ENCODE measurements at places on chromosomes 7 and 10. TPM values are rescaled to one million over a fixed set of nuclear protein-coding genes. Genes with fewer than 3 reads are reported as not detected.
A peak's percentile ranks its signal among the peaks of the same experiment; 100 is the strongest.

- no peaks in the 10 kb centered on the region for H3K36me3 ChIP-seq
- H3K4me3 ChIP-seq = no peak overlapping the region
- no peak overlapping the region for H3K27ac ChIP-seq
- DNase-seq = no peak
- H3K4me1 ChIP-seq = peaks cover 7% of the 10 kb centered on the region
- peaks cover 66% of the 10 kb centered on the region for H3K27me3 ChIP-seq
These were observed 2.8 kb downstream of the LGI1 start for GRCh38 chr10:93760490-93760889.

DNA sequence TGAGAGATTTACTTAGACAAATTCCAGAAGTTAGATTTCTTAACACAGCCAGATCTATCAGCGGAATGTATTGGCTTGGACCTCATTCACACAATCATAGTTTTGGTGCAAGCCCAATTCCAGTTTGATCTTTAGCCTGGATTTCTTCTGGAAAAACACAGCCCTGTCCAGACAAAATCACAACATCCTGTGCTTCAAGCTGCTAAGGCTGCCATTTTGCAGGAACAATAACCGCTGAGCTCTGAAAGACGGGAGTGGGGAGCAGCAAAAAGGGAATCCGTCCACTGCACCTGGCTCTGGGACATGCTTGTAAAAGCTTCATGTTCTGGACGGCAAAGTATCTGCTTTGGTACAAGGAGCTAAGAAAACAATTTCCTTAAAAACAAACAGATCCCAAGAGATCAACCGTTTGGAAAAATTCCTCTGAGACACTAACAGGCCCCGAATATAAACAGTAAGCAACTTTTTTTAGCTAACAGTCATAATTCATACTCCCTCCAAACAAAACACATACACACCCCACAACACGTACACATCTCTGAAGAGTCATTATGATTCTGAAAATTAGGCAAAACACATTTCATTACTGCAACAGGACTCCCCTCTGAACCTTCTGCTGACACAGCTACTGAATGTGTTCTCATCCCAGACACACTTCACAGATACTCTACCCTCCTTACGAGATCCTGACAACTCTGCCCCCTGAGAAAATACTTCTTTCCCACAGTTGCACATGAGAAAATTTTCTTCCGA lies 32.4 kb downstream of the ITIH5 start:
- no peak overlapping the region for H3K4me3 ChIP-seq
- peak overlapping the region; percentile 70 for H3K27ac ChIP-seq
- peaks cover 18% of the 10 kb centered on the region for H3K36me3 ChIP-seq

TCAF2 gene
- 0.22 TPM for total RNA-seq

- H3K36me3 ChIP-seq = no peaks in the 10 kb centered on the region
- no peak for DNase-seq
- H3K4me1 ChIP-seq = no peaks in the 10 kb centered on the region
These were observed 331.1 kb downstream of the KIF20B start for GRCh38 chr10:90032519-90032918.

- DNase-seq = no peak
- no peak overlapping the region for H3K27ac ChIP-seq
- no peaks in the 10 kb centered on the region for H3K36me3 ChIP-seq
These were observed 24.6 kb upstream of the EIF4H start for GRCh38 chr7:74149603-74150002.

DNA sequence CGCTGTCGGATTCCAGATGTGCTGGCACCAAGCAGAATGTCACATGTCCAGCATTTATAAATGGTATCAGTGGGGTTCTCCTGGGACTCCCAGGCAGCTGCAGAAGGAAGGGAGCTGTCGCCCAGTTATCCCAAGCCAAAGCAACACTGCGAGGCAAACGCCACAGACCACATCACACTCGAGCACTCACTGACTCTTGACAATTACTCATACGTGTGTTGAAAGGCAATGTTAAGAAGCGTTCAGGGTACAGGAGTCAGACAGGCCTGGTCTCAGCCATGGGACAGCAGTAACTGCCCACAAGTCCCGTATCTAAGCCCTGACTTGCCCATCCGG lies 113.4 kb downstream of the DIP2C start:
- H3K27me3 ChIP-seq = no peaks in the 10 kb centered on the region
- DNase-seq = no peak
- H3K36me3 ChIP-seq = no peaks in the 10 kb centered on the region
- peaks cover 36% of the 10 kb centered on the region for H3K4me1 ChIP-seq
- no peak overlapping the region for H3K4me3 ChIP-seq

GRCh38 chr7:1016577-1017531 lies 27.5 kb upstream of the GPR146 start:
- DNase-seq = no peak
- H3K27ac ChIP-seq = no peak overlapping the region
- no peak overlapping the region for H3K4me3 ChIP-seq
- H3K27me3 ChIP-seq = no peaks in the 10 kb centered on the region

DNA sequence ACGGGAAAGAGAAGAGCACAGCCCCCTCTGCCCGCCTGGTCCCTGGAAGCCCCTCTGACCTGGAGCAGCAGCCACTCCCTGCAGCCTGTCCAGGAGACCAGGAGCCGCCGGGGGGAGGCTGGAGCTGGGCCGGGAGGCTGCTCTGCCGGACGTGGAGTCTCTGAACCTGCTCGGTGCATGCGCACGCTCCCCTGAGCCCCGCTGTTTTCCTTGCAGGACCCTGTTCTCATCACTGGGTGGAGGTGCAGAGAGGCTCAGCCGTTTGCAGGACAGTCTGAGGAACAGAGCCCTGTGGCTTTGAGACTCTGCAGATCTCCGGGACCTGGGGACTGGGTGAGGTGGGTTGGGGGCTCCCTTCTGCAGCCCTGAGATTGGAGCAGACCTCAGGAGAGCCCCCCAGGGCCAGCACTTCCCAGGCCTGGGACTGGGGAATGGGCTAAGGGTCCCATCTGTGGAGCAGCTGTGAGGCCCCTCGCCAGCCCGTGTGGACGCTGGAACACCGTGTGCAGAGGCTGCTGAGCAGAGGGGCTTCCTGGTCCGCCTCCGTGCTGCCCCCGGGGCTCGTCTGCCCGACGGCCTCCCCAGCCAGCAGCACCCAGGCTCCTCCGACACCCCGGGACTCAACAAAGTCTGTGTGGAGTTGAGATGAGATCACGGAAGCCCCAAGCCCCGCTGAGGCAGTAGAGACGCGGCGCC lies 48.5 kb upstream of the ADGRA1 start:
- DNase-seq = no peak
- H3K27me3 ChIP-seq = peaks cover 88% of the 10 kb centered on the region
- no peak overlapping the region for H3K4me3 ChIP-seq
- H3K36me3 ChIP-seq = no peaks in the 10 kb centered on the region

Data from left ventricle myocardium inferior (tissue), 1 donor.